ENCODE measurements at places on chromosomes 11 and 22.

GRCh38 chr22:31844941-31845340 is 91.1 kb downstream of the DEPDC5 start:
- no peak for DNase-seq

DNA sequence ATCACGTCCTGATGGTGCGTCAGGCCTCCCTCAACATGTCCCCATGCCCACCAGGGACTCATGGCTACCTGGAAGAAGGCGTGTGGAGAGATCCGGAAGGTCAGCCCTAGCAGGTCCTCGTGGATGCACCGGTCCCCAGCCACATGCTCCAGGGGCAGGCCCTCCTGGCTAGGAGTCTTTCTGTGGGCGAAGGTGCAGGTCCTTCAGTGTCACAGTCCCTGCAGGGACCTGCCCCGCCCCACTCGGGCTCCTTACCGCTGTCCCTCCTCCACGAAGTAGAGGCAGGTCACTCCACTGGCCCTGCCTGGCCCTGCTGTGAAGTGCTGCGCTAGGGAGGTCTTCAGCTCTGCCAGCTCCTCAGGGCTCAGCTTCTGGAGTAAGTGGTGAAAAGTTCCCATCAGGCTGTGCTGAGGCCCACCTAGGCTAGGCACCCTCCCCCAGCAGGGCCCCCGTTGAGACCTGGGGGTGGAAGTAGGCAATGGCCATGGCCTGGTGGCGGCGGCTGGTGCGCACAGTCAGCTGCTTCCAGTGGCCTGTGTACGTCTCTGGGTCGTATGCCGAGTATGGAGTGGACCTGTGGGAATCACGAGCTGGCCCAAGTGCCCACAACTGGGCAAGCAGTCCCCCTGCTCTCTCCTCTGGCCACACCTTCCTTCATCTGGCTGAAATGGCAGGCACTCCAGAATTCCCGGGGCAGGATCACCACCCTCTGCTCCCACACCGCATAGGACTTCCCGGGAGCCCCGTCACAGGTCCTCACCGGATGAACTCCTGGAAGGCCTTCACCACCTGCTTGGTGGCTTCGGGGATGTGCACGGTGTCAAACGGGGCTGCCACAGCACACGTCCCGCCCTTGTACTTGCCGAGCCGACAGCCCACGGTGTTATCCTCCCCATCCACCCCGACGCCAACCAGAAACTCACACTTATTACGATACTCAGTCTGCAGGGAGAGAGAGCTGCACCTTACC is 1.1 kb upstream of the RANBP1 start:
- DNase-seq, result no peak

DNA sequence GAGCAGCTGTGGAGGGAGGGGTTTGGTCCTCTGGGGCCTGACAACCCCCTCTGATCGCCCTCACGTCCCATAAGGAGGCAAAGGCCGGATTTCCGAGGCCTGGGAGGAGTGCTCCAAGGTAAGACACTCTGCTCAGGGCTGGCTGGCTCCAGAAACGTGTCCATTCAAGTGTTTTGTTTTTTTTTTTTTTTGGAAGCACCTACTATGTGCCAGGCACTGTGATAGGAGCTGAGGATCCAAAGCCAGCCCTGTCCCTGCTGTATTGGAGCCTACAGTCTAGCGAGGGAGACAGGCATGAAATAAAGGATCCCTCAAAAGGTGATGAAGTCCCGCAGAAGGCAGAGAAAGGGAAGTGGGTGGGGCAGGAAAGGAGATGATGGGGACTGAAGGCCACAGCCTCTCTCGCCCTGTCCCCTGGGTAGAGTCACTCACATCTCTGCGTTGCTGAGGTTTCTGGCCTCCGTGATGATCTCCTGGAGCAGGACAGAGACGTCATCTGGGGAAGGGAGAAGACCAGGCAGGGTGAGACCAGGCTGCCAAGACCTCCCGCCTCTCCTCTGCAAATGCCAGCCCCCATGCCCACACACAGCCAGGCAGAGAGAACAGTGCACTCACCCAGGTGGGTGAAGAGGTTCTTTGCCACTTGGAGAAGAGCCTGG is 89.2 kb downstream of the PDE2A start:
- no peak for DNase-seq

- no peak for DNase-seq
Observed at GRCh38 chr11:74770456-74770855, 21.8 kb downstream of the RNF169 start.

DNA sequence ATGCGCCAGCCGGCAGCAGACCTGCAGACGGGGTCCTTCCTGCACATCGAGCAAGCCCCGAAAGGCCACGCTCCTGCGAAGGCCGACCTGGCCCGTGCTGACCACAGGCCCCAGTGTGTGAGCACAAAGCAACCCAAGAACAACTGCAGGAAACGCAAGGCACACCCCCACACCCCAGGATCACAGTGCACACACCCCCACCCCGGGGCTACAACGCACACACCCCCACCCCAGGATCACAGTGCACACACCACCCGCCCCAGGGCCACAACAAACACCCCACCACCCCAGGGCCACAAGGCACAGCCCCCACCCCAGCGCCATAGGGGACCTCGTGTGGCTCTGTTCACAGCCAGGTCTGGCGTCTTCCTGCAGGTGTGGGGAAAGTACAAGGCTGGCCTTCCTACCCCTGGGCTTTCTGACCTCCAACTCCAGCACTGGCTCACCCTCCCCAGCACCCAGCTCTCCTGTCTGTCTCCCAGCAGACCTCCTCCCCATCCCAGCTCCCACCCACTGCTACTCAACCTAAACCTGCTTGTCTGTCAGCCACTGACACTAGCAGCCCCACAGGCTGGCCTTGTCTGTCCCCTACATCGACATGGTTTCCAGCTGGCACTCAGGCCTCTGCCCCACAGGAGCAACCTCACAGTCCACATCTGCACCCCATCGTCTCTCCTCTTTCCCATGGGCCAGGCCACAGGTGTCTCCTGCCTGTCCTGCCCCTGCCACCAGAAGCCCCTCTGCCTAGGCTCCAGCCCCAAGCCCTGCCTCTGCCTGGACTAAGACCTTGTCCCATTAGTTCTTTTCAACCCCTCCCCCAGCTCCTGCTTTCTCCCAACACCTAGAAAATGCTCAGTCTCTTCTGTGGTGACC is 20.5 kb upstream of the EFCAB6 start:
- DNase-seq, result no peak

DNA sequence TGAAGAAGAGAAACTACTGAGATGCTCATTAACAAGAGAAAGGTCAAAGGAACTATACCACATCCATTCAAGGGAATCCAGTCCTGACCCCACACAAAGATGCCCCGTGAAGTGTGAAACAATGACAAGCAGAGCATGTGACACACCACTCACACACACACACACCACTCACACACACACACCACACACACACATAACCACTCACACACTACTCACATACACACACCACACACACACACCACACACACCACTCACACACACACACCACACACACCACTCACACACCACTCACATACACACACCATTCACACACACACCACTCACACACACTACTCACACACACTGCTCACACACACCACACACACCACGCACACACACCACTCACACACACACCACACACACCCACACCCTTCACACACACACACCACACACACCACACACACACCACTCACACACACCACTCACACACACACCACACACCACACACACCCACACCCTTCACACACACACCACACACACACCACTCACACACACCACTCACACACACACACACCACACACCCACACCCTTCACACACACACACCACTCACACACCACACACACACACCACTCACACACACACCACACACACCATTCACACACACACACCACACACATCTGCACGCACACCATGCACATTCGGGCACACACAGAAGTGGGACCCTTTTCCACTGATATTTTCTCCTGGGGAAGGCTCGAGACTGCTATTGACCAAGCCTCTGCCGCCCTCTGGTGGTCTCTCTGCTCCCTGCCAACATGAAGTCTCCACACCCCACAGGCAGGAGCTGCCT is 32.0 kb upstream of the COMT start:
- peak; percentile 68 for DNase-seq

DNA sequence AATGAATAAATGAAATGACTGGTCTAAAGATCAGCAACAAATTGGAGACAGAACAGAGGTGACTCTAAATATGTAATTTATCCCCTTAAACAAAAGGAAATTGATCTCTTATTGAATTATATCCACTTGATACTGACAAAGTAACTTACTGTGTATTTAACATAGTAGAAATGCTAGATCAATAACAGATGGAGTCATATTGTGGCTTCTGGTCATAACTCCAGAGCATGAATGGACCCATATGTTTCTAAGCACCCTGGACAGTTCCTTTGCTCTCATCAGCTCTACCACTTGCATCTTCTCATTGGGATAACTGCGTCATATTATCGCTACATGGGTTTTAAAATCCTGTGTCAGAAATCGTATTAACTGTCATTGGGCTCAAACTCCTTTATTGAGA is 222.3 kb downstream of the ETS1 start:
- DNase-seq, result no peak

- DNase-seq, result no peak
Observed at GRCh38 chr22:28438183-28438768, 241.4 kb downstream of the TTC28 start.

- DNase-seq, result no peak
Observed at GRCh38 chr11:85299258-85299942, 327.7 kb downstream of the DLG2 start.

- no peak for DNase-seq
Observed at GRCh38 chr11:43567396-43567975, 113.1 kb upstream of the HSD17B12 start.

GRCh38 chr11:67317888-67318555 is 14.7 kb downstream of the SSH3 start:
- no peak for DNase-seq

DNA sequence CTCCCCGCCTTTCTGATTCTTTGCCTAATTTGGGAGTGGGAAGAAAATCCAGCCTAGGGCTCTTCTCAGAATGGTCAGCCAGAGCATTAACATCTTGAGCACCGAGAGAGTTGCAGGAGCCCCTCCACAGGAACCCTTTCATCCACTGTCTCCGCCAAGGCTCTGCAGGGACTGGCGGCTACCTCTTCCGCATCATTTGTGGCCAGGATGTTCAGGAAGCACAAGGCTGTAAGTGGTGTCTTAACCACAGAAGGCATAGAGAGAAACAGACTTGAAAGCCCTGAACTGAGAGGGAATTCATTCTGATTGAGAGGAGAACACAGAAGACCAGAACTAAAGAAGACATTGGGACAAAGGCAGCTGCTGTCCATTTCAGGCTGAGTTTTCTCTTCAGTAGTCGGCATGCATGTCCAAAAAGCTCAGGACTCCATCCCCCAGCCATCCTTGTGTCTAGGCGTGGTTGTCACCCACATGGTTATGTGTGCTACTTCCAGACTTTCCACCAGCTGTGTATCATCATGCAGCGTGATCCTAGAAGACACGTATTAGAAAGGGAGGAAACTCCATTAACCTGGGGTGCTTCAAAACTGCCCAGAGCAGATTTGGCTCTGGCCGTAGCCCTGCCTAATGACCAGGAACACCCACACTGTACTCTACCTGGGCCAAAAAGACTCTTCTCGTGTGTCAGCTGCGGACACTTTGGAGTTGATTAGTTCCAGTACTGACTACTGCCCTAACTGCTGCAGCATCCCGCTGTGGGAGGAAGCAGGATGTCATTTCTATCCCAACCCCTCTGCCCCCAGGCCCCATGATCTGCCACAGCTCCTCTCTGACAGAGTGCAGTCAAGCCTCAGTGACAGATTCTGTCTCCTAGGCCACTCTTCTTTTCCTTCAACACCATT is 725.1 kb downstream of the NTM start:
- no peak for DNase-seq

DNA sequence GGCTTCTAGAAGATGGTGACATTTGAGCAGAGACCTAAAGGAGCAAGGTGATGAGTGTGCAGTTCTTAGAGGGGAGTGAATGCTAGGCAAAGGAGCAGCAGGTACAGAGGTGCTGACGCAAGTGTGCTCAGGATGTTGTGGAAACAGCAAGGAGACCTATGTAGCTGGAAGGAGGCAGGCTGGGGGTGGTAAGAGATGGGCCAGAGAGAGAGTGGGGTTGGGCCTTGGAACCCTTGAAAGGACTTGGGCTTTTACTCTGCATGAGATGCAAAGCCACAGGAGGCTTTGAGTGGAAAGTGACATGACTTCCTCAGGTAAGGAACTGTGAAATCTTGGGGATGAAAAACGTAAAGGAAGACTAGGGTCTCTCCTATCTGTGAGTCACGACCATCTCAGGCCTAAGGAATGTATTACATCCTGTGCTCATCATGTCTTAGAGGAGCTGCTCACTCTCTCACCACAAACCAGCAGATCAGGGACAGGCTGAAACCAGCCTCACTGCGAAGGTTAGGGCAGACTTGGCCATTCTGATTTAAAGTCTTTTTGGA is 65.4 kb downstream of the MICAL2 start:
- DNase-seq, result no peak

- no peak for DNase-seq
Observed at GRCh38 chr11:47337229-47337924, 15.1 kb downstream of the MYBPC3 start.

GRCh38 chr11:102422817-102423712 is 29.5 kb downstream of the TMEM123 start:
- DNase-seq, result no peak

DNA sequence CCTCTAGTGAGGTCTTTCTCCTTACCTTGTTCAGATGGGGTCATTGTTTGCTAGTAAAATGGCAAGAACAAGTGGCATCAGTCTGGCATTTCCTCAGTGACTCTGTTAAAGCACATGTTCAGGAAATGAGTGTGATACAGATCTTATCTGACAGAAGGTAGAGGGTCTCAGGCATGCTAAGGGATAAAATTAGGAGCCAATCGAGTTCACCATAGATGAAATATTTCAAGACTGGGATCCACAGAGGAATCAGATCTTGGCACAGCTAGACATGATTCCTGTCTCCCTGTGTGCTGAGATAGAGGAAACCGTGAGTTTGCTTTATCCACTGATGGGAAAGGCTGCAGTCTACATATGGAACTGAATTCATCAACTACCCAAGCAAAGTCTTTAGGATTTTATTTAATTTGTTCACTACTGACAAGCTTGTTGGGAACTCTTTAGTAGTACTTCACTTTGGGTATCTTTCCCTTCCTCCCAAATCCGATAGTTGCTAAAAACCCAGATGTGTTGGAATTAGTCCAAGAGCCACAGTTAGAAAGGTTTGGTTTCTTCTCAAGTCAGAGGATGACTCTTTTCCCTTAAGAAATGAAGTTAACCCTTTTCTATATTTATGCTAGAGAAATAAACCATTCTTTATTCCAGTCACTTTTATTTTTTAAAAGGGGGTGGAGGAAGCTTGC is 18.4 kb downstream of the FAM118B start:
- no peak for DNase-seq

GRCh38 chr11:9004183-9004926 is 554 bp upstream of the NRIP3 start:
- DNase-seq, result peak; percentile 9
